ENCODE measurements at places on chromosomes 12 and 14.

DNA sequence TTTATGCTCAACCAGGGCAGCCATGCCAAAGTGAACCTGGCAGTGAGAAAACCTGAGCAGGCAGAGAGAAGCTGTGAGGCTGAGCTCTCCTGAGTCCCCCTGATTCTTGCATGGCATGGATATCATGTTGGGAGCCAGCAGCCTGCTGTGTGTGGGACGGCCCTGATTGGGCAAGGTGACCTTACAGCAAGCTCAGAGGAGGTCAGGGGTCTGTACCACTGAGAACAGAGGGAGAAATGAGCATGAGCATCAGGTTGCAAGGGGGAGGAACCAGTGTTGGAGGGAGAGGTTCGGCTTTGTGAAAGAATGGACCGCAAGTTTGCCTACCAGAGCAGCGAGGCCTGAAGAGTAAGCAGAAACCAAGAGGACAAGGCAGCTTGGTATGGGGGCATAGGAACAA is 59.1 kb upstream of the PTGR2 start:
- no peak for DNase-seq

DNA sequence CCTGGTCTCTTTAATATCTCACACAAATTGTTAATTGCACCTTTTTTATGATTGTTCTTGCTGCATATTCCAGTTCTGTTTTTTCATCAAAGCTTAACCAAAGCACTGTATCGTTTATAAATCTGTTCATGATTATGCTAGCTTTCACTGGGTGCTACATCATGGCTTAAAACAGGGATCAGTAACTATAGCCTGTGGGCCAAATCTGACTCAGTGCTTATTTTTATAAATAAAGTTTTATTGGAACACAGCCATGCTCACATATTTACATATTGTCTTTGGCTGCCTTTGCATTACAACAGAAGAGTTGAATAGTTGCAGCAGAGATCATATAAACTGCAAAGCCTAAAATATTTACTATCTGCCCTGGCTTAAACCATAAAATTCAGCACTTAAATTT is 183.4 kb upstream of the NRXN3 start:
- no peak for DNase-seq

DNA sequence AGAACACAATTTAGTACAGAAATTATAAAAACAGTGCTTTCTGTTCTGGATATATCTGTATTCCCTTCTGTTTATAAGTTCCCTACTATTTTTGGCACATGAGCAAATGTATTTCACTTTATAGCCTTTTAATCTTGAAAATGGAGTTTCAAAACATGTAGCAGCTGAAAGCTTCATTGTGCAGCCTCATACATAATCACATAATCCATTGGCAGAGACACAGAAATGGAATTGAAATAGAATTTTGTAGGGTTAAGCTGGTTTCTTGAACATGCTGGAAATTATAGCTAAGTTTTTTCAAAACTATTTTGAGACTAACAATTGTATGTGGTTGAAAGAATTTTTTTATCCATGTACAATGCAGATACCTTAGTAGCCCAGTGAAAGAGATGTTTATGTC is 614.3 kb upstream of the MDGA2 start:
- DNase-seq = no peak

- no peak for DNase-seq
These were observed 870.2 kb upstream of the TMEM132C start for GRCh38 chr12:127396734-127397133.

- no peak for DNase-seq
These were observed 201.4 kb downstream of the KIF26A start for GRCh38 chr14:104339829-104340228.

- no peak for DNase-seq
These were observed 173.4 kb upstream of the PZP start for GRCh38 chr12:9381619-9382018.

DNA sequence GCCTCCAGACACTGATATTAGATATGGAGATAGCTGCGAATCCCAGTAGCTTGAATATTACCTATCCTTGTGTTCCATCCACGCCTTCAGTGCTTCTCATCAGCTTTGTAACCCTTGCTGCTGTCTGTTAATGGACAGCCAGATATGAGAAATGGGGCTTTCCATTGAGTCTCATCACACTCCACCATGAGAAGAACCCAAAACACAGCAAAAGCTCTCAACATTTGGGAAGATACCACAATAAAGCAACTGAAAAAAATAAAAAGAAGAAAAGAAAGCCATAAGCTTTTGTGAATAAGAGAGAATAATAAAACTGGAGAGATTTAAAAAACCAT is 225.4 kb downstream of the GALC start:
- no peak for DNase-seq

DNA sequence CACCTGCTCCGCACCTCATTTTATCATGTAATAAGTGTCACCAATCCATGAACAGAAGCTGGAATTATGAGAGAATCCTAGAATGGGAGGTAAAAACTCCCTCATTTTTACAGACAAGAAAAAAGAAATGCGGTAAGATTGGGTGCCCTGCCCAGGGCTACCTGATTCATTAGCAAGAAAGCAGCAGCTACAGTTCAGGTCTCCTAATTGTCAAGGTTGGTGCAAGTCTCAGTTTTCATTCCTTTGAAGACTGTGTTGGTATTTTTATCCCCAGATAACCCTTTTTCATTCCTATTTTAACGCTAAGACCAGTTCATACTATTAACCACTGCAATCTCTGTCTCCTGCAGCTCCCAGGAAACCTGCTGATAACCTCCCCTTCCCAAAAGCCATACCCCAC is 6.9 kb downstream of the DUSP6 start:
- no peak for DNase-seq

DNA sequence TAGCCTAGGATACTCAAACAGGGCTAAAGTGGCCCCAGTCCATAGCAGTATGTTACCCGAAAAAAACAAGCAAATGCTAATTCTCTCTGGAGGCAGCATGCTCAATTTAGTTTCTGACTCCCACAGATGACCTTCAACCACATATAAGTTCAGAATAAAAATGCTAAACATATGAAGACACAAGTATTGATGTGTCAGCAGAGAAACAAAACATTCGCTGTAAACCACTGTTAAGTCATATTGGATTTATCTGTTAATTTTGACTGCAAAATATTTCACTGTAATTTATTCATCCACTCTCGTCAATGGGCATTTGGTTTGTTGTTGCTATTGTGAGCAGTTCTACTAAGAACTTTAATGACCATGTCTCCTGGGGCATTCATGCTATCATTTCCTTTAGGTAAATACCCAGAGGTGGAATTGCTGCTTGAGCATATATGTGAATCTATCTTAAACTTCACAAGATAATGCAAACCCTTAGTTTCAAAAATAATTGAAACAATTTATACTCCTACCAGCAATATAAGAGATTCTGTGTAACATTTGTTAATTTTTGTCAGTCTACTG is 36.5 kb downstream of the WBP11 start:
- no peak for DNase-seq

DNA sequence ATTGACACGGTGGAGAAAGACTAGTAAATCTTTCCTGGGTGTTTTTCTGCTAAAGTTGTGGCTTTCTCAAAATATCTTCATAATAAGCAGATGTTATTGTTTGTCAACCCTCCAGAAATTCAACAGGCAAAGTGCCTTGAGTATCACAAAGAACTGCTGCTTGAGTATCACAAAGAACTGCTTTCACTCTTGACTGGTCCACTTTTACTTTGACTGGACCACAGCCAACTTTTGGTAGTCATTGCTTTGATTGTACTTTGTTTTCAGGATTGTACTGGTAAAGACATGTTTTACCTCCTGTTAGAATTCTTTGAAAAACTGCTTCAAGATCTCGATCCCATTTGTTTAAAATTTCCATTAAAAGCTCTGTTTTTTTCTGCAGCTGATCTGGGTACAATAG is 62.6 kb downstream of the PDZRN4 start:
- no peak for DNase-seq

DNA sequence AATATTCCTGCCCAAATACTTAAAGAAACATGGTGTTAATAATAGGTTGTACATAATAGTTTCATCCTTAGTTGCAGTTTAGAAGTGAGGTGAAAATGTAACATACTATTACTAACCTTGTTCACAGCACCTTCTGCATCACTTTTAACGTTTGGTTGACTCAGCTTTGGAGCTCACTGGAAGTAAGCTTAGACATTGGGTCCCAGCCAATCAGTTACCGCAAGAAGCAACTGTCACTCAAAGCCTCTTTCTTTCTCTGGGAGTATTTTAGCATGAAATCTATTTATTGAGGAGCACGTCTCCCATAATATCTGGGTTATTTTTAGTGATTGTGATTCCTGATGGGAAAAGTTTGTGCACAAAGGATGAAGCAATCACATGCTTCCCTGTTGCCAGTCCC is 472.6 kb downstream of the SNAPC1 start:
- no peak for DNase-seq

GRCh38 chr12:27464220-27464554 is 17.7 kb downstream of the SMCO2 start:
- DNase-seq = no peak

- DNase-seq = no peak
These were observed 52.4 kb upstream of the CDKN3 start for GRCh38 chr14:54344445-54344844.

DNA sequence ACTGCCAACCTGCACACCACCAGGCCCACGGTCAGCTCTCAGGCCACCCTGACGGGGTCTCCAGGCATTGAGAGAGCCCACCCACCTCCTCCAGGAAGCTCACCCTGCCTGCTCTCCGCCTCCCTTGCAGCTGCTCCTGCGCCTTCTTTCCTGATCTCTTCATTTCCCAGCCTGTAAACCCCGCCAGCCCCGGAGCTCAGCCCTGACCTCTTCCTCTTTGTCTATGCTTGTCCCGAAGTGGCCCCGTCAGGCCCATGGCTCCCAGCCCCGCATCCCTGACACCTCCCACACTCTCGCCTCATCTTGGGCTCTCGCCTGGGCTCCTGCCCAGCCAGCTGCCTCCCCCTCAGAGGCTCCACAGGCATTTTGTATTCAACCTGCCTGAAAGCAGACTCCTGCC is 139.3 kb downstream of the CALM1 start:
- peak; percentile 56 for DNase-seq

GRCh38 chr12:32612658-32613614 is 66.2 kb upstream of the DNM1L start:
- no peak for DNase-seq

GRCh38 chr14:89428546-89429198 is 11.6 kb upstream of the FOXN3 start:
- DNase-seq = no peak

GRCh38 chr12:80195737-80196136 is 96.4 kb downstream of the OTOGL start:
- no peak for DNase-seq

DNA sequence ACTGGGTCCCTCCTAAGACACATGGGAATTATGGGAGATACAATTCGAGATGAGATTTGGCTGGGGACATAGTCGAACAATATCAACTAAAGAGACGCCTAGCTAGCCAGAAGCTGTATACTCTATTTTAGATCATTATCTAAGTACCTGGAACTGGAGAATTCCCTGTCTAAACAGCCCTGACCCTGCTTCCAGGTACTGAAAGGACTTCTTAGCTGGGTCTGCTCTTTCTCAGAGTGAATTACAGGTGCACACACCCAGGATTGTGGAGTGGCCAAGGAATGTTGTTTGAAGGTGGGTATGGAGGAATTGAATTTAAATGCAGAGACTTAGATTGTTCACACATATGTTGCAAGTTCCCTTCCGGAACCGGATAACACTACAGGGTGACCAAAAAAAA is 733.0 kb downstream of the RPS29 start:
- DNase-seq = no peak

DNA sequence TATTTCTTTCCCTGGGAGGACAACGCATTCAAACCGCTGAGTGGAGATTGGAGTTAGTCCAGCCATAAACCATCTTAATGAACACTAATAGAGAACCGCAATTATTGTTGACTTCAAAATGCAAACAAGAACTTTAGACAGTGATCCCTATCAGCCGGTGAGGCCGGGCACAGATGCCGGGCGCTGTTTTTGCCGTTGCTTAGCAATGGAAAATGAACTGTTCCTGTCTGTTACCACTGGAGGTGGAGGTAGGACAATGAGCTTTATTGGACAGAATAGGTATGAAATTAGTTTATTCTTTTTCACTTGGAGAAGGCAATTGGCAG is 216.8 kb downstream of the TTC8 start:
- no peak for DNase-seq

- no peak for DNase-seq
These were observed 131.9 kb downstream of the GRIN2B start for GRCh38 chr12:13849456-13849855.

DNA sequence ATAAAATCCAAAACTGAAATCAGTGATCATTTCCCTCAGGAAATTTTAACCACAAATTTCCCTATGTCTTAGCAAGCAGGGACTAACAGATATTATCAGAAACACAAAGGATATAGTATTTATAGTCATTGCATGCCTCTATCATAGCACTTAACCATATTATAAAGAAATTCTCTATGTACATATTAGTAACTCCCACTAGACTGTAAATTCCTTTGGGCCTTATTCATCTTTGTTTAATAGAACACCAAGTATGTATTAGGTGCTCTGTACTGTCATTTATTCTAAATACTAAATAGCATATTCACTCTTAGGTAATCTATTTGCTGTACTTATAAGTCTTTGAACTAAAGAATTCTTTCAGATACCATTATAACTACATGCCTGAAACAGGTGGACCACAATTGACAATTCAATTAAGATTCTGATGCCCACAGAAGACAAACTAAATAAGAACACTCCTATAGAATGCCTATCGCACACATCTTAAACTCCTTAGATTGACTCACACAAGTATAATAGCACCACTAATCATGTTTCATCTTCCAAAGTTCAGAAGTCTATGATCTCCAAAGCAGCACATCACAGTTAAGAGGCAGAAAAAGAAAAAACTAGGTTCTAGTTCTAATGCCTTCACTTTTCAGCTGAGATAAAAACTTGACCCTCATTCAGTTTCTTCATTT is 134.1 kb downstream of the FSCB start:
- no peak for DNase-seq
